Epithelial cell of alveolus of lung (primary cell): ENCODE measurements at places on chromosomes 6 and 20. TPM values are rescaled to one million over a fixed set of nuclear protein-coding genes. Genes with fewer than 3 reads are reported as not detected.

The TFAP2C gene
- 0.13 TPM in 1 of 2 replicates, not detected in the other for total RNA-seq

The CPXM1 gene
- total RNA-seq, result 3.0 and 11.1 TPM in 2 replicates

The RPS18 gene
- total RNA-seq, result 6,636 and 7,005 TPM in 2 replicates

The APOBEC2 gene
- not detected in 2 replicates for total RNA-seq
